ENCODE measurements at places on chromosomes 16 and 17.

DNA sequence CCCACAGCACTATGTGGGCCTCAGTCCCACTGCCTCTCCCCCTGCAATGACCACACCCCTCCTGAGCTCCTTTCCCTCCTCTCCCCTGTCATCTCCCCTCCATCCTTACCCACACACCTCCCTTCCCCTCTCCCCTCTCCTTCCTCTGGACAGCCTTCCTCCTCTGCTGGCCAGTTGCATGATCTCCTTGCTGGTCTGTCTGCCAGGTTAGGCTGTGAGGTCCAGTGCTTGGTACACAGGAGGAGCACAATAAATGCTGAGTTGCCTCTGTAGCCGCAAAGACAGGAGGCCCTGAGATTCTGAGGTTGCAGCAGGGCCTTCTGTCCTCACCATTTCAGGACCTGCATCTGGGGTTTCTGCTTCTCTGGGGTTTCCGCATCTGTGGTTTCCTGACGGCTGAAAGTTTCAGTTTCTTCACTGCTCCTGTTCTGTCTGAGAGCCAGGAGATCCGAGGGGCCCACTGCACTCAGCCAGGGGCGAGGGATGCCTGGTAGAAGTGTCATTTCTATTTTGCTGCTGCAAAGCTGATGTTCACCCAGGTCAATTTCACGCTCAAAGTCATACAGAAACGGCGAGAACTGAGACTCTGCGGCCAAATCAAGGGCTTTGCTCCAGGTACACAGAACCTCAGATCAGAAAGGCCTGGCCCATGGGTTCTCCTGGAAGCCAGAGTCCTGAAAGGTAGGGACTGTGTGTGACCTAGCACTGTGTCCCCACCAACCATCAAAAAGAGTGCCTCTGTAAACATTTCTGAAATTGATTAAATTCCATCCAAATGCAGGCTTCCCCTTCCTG is 4.6 kb upstream of the SLC12A3 start:
- peak; percentile 61 for DNase-seq

GRCh38 chr16:82655072-82655714 is 28.4 kb downstream of the CDH13 start:
- DNase-seq, result peak; percentile 91

DNA sequence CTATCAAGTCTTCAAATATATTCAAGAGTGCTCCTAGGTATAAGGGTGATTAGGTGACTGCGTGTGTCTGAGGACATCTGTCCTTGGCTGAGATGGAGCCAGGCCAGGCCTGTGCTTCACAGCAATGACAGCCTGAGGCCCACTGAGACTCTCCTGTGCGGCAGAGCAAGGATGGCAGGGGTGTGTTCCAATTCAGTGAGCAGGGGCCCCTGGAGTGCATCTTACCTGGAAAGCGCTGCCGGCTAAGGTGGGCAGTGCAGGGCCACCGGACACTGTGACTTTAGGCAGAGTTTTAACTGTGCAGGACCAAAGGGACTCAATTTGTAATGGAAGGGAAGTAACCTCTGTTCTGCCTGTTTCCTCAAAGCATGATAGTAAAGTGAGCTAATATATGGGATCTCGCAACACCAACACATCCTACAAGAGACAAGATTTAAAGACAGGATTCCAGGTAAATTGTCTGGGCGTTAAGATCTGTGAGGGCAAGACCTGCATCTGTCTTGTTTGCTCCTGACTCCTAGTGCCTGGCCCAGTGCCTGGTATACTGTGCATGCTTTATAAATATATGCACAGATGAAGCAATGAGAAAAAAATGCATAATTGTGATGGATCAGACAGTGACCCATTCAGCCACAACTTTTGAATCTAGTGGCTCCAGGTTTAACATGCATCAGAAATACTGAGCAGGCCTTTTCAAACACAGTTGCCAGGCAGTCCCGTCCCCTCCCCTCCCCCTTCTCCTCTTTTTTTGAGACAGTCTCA is 86.7 kb downstream of the MRC2 start:
- no peak for DNase-seq

DNA sequence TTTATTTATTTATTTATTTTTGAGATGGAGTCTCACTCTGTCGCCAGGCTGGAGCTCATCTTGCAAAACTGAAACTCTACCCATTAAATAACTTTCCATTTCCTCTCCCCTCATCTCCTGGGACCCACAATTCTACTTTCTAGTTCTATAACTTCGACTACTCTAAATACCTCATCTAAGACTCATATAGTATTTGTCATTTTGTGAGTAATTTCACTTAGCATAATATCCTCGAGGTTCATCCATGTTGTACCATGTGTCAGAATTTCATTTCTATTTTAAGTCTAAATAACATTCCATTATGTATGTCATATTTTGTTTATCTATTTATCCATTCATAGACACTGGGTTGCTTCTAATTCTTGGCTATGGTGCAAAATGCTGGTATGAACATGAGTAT is 5.1 kb upstream of the NT5M start:
- no peak for DNase-seq

- no peak for DNase-seq
Measured at GRCh38 chr16:68915589-68915988, 72.3 kb downstream of the TANGO6 start.

DNA sequence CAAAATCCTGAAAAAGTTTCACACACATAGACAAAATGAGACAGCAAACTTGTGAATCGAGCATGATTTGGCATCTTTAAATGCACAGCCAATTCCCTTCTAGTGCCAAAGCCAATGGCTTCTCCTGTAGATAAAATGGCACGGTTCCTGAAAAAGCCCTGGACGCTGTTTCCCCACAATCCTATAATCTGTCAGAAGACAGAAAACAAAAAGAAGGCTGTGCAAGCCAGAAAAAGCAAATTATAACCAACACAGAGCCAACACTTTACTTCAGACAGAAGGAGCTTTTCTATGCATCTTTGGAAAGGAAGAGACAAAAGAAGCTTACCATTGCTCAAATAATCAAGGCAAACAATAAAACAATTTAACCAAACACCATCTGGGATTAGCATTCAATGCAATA is 23.8 kb downstream of the FAM222B start:
- no peak for DNase-seq

- peak; percentile 77 for DNase-seq
Measured at GRCh38 chr17:42312285-42313130, 24.2 kb downstream of the STAT5A start.

DNA sequence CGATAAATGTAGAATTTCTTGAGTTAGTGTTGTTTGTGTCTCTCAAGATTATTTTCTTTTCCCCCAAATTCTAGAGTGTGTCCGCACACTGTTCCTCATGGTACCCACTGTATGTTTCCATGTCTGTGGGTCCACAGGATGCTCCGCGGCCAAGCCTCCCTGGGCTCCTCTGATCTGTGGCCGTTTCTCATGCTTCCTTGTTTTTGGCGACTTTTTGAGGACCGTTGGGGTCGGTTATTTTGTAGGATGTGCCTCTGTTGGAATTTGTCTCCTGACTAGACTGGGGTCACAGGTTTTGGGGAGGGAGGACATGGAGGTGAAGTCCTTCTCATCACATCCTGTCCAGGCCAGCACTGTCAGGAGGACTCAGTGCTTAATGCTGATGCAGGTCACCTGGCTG is 140.0 kb downstream of the LAT start:
- no peak for DNase-seq
